ENCODE measurements at places on chromosomes 3 and 15. TPM values are rescaled to one million over a fixed set of nuclear protein-coding genes. Genes with fewer than 3 reads are reported as not detected.

Gene MAP1A
- 4.0 TPM for total RNA-seq

Gene LRRIQ4
- not detected for total RNA-seq

Gene LAMB2
- total RNA-seq: 75.4 TPM

Gene AADACL2
- total RNA-seq: not detected

Gene GNAT1
- not detected for total RNA-seq

Gene CATSPER2
- 1.5 TPM for total RNA-seq

GRCh38 chr3:45524565-45524964 lies 70.0 kb upstream of the LIMD1 start:
- DNase-seq: no peak

GRCh38 chr3:72152551-72153476 lies 367.9 kb upstream of the PROK2 start:
- DNase-seq: no peak

GRCh38 chr3:190424478-190425439 lies 24.9 kb downstream of the TMEM207 start:
- DNase-seq: peak; percentile 73

DNA sequence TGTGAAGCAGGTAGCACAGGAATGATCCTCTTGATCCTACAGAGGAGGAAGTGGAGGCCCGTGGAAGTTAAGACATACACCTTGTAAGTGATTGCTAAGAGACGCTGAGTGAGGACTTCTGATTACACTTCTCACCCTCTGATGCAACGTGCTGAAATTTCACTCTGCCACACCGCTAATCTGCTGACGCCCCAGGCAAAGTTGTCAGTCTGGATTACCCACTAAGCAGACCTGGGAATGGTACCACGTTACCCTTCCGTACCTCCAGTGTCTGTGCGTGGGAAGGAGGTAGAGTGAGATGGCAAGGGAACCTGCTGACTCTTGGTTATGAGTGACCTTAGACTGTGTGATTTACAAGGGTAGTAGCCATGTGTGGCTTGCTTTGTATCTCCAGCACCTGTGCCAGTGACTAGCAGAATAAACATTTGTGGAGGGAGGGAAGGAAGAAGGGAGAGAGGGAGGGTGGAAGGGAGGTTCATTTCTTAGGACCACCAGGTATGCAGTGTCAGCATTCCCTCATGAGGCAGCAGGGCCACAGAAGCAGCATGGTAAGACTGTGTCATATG lies 115.0 kb downstream of the ALDH1A2 start:
- no peak for DNase-seq

DNA sequence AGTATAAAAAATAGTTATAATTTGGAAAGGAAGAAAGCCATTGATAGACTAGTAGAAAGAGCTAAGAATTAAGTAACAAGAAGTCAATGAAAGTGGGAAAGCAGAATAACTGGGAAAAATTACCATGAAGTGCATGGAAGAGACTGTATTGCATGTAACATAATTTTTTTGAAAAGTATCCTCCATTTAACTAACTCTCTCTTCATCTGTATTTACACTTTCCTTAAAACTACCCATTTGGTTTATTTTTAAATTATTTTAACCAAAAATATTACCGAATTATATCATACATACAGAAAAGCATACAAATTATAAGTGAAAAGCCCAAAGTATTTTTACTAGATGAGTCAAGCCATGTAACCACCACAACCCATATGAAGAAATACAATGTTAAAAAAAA lies 1009.9 kb upstream of the SEMA6D start:
- no peak for DNase-seq

GRCh38 chr3:83890763-83891135 lies 1068.0 kb upstream of the CADM2 start:
- DNase-seq: no peak

DNA sequence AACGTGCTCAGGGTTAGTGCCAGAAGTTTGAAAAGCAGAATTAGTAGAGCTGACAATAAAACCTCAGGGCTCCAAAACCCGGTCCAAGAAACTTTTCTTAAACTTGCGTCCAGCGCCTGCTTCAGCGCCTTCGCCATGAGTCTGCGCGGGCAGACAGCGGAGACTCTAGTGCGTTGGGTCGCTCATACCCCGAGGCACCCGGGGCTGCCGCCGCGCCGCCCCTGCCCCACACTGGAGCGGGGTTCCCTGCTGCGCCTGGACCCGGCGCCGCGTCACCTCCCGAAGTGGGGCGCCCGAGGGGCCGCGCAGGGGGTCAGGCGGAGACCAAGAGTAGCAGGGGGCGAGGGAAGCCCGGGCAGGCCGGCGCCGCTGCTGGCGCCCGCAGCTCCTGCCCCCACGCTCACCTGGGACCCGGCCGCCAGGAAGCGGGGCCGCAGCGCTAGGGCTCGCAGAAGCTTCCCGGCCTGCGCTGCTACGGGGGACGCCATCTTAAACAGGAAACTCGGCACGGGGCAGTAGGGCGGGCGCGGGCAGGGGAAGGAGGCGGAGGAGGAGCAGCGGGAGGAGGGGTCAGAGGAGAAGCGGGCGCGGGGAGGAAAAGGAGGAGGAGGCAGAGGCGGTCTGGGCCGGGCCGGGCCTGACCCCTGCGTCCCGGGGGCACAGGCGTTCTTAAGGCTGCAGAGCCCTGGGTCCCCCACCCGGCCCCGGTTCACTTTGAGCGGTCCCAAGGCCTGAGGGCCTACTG lies at the start of gene SUCLG2:
SUCLG2 (minus strand) TSS at position 514 of the 745 bp plus-strand sequence; CDS start at position 488, 26 bp downstream.
- DNase-seq: peak; percentile 89

DNA sequence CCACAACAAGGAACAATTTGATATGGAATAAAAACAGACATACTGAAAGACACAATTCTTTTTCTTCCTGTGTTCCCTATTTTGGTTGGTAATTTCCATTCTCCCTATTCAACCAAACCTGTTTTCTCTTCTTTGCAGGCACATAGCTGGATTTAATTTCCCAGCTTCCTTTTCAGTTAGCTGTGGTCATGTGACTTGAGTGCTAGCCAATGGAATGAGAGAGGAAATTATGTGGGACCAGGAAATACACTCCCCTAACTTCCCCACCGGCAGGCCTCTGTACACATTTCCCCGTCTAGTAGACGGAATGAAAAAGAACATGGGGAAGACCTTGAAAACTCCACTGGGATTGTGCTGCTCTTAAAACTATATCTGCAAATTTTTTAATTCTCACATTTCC lies 351.6 kb downstream of the TBC1D5 start:
- DNase-seq: no peak

DNA sequence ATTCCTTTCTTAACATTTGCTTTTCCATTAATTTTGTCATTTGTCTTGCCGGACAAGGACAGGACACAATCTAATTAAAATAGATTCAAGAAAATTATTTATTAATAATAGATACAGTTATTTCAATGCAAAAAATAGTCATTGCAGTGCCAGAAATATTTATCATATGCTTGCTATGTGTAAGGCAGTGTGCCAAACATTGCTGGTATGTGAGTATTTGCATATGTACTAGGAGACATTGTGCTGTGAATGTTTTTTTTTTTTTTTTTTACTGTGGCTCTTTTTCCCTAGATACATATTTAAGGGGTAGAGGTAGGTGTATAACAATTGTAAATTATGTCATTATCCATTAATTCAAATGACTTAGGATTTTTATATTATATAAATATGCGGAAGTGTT lies 23.3 kb downstream of the SPRED1 start:
- no peak for DNase-seq

DNA sequence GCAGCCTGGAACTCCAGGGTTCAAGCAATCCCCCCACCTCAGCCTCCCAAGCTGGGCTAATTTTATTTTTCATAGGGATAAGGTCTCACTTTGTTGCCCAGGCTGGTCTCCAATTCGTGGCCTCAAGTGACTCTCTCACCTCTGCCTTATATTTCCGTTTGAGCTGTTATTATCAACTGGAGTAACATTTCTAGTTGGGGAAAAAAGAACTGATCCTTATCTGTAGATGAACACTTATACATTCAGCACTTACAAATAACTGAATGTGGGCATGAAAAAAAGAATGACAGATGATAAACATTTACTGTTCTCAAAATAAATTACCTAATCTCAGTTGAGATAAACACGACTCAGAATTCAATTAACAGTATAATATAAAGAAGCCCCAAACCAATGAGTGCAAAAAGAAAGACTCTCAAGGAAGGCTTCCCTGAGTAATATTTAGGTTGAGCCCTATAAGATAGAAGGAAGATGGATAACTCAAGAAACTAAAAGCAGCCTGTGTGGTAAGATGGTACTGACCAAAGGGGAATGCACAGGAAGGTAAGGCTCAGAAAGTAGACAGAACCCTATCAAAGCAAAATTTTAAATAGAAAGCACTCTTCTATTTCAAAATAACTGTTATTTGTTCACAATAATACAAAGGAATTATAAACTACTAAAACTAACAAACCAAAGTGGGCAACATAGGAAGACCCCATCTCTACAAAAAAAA lies 11.8 kb downstream of the UBE3A start:
- no peak for DNase-seq

DNA sequence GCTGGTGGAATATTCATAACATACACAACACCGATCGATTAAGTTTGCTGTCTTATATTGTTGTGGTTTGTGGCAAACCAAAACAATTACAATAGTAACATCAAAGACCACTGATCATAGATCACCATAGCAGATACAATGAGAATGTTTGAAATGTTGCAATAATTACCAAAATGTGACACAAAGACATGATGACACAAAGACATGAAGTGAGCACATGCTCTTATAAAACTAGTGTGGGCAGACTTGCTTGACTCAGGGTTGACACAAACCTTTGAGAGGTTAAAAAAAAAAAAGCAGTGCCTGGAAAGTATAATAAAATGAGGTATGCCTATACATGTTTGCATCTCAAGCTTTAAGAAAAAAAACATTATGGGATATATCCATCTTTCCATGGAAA lies 130.3 kb downstream of the NR1I2 start:
- DNase-seq: no peak

GRCh38 chr3:74267588-74268184 lies 346.8 kb downstream of the CNTN3 start:
- DNase-seq: peak; percentile 78

DNA sequence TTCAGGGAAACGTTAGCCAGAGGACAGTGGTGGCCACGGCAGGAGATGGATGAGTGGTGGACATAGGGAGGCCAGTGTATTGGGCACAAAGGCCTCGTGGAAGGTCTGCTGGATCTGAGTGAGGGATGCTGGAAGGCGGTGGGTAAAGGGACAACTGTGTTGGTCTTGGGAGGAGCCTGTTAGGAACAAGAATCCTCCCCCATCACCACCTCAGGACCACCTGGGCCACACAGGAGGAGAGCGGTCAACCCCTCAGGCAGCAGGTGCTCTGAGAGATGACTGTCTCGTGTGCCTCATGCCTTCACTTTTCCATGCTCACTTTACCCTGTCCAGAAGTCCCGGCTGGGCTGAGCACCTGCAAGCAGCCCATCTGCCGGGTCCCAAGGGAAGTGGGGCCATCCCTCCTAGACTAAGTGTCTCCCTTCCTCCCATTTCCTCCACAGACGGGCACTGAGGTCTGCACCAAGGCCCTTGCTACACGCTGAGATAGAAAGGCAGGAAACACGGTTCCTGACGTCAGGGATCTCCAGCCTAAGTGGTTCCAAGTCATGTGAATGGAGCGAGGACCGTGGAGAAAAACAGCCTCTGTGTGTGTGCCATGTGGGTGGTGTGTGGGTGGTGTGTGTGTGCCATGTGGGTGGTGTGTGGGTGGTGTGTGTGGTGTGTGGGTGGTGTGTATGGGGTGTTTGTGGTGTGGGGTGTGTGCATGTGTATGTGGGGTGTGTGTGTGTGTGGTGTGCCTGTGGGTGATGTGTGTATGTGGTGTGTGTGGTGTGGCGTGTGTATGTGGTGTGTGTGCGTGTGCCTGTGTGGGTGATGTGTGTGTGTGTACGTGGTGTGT lies 47.8 kb upstream of the CTSH start:
- DNase-seq: no peak

DNA sequence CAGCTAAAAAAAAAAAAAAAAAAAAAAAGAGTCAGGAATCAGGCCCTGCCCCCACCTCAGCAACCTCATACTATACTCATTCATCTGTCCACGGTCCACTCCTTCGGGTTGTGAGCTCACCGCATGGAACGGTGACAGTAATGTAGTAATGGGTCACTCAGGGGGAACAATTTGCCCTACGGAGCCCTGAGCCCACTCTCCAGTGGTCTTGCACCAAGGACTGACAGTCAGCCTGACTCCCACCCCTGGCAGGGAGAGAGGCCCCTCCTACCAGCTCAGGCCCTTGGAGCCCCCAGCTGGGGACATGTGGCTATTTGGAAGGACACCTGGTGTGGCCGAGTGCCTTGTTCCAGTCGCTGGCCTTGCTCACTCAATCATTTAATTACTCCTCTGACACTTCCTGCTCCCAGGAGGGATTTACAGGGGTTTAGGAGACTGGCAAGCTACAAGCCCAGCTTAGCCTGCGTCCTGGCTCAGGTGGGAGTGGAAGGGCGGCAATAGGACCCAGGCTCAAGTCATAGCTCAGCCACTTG lies 19.9 kb upstream of the CACNA2D2 start:
- DNase-seq: peak; percentile 36

GRCh38 chr3:46585799-46586693 lies 19.9 kb upstream of the LRRC2 start:
- DNase-seq: no peak

DNA sequence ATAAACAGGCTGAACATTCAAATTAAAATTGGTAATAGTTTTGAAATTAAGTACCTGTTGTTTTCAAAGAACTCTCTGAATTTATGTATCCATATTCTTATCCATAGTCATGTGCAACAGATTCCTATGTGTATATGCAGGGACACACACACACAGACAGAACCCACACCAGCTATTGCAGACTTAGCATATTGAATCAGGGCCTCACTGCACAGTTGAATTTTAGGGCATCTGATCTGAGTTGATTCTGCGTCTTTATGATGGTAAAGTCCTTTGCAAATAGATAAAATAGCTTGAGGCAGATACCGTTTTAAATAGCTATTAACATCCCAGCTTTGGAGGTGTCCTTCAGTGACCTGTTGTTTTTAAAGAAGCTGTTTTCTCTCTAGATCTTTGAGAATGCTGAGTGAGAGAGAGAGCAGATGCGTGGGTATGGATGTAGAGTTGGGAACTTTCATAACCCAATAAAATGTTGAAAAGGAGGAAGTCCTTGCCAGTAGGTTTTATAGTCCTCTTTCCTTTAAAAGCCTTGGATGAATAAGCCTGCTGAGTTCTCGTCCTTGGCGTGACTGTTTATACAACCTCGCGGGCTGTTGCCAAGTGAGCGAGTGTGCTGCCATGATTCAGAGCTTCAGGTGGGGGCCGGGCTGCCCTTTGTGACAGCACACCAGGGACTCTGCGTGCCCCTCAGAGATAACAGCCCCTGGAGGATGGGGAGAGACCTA lies 18.3 kb downstream of the MYZAP start:
- DNase-seq: no peak

DNA sequence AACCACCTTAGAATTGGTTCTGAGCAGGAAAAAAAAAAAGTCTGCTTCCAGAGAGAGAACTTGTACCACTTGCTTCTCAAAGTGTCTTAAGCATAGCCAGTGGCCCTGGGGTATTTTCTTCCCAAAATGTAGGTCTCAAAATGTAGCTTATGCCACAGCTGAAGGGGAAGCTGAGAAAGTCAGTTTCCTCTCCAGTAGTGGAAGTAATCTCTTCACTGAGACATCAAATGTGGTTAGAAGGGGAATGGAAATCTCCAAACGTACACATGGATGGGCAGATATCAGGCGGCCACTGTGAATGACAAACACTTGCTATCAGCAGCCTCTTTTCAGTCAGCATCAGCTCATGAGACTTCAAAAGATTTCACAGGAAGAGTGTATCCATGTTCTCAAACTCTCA lies 841.2 kb downstream of the TUSC7 start:
- DNase-seq: no peak

GRCh38 chr3:147371140-147371539 lies 35.2 kb downstream of the ZIC4 start:
- no peak for DNase-seq

Measured in neural progenitor cell (in vitro differentiated cells).